ENCODE measurements at places on chromosomes 5 and 9.

GRCh38 chr5:50975840-50976239, 309.4 kb downstream of the PARP8 start:
- no peak for DNase-seq

GRCh38 chr5:59798862-59799667, 94.5 kb downstream of the PDE4D start:
- no peak for DNase-seq

- DNase-seq, result no peak
Observed at GRCh38 chr5:66671305-66671704, 75.1 kb downstream of the MAST4 start.

- no peak for DNase-seq
Observed at GRCh38 chr5:32446630-32447029, 2.1 kb upstream of the ZFR start.

DNA sequence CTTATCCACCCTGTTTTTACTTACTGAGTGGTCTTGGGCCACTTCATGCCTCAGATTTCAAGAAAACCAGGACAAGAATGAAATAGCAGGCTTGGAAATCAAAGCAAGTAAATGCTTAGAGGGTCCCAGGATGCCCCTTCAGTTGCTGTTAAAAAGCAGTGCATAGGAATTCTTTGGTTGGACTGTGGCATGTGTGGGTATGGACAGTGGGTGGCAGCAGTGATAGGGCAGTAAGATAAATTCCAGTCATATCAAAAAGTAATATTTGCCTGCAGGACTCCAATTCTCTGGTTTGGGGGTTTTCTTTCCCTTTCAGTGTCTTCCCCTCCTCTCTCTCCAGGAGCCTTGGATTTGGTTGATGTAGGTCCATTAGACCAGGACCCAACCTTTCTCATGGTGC, 306.7 kb upstream of the CLINT1 start:
- DNase-seq, result no peak

DNA sequence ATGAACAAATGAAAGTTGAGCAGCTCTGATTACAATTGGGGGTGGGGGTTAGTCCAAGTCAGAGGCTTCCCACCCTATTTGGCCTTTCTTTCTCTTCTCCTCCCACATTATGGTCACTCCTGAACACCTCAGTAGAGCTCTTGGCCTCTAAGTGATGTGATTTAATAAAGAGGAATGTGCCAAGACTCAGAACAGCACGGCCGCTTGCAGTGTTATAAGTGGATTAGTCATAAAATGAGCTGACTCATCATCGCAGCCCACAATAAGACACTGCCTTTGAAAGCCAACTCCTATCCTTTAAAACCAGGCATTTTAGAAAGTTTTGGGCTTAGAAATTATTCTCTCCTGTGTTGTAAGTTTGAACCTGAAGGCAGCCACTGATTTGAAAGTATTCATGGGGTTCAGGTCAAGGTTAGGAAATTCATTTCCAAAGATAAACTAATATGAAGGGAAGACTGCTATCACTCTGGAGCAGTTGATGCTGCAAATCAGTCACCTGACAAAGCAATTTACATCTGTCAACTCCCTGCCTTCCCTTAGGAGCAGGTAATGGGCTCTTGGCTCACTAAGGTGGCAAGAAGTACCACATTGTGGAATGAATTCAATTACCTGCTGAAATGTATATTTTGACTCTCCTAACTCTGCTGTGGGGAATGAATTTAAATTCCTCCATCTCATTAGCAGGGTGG, 283.6 kb upstream of the NMUR2 start:
- DNase-seq, result no peak

DNA sequence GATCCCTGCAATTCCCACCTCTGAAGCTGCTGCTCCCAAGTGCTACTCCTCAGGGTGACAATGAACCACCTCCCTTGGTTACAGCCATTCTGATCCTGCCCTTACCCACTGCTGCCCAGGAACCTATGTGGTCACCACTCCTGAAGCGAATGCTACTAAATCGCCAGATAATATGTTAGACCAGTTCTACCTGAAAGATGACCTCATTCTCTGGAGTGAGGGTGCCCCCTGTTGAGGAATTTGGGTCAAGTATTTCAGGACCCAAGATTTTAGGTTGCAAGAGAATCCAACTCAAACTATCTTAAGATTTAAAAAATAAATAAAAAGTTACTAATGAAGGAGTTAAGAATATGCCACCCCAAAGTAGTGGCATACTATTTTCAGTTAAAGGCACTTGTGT, 5.8 kb upstream of the SNAPC3 start:
- peak; percentile 45 for DNase-seq

GRCh38 chr9:91660521-91660920, 236.9 kb upstream of the NFIL3 start:
- no peak for DNase-seq
